ENCODE measurements at places on chromosomes 3 and 15.

GRCh38 chr15:84973492-84974460 is 7.9 kb upstream of the PDE8A start:
- no peak for DNase-seq

GRCh38 chr3:72163809-72164634 is 379.1 kb upstream of the PROK2 start:
- no peak for DNase-seq

- DNase-seq = no peak
Observed at GRCh38 chr3:23594894-23595670, 210.7 kb upstream of the UBE2E1 start.

DNA sequence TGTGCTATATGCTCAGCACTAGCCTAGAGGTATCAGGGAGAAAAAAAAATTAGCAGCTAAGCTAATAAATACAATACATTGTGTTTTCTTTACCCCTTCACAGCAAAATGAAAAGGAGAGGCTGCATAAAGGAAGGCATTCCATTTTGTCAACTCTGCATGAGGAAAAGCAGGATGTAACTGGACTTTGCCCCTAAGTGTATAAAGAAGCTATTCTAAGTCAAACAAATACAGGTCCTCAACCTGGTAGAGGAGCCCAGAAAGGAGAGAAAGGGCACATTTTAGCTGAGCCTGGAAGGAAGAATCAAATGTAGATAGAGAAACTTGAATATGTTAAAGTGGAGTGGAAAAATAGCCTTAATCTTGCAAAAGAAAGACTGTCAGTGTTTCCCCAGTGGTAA is 89.0 kb upstream of the SPRED1 start:
- DNase-seq = no peak

- no peak for DNase-seq
Observed at GRCh38 chr15:89399238-89400115, 64.9 kb upstream of the POLG start.

DNA sequence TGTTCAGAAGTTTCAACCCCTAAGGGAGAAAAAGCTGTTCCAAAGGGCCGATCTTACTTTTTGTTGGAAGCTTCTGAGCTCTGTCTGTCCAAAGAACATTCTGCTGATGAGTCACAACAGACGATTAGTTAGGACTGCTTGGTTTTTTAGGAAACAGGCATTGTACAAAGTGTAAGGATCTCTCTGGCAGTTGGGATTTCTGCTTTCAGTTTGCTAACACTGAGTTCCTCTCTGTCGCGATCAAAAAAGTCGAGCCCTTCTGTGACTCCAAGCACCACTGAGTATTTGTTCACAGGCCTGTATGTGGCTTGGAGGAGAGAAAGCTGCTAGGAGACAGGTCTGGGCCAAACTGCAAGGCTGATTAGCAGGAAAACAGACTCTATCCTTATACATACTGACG is 91.8 kb upstream of the PFN2 start:
- DNase-seq = no peak

DNA sequence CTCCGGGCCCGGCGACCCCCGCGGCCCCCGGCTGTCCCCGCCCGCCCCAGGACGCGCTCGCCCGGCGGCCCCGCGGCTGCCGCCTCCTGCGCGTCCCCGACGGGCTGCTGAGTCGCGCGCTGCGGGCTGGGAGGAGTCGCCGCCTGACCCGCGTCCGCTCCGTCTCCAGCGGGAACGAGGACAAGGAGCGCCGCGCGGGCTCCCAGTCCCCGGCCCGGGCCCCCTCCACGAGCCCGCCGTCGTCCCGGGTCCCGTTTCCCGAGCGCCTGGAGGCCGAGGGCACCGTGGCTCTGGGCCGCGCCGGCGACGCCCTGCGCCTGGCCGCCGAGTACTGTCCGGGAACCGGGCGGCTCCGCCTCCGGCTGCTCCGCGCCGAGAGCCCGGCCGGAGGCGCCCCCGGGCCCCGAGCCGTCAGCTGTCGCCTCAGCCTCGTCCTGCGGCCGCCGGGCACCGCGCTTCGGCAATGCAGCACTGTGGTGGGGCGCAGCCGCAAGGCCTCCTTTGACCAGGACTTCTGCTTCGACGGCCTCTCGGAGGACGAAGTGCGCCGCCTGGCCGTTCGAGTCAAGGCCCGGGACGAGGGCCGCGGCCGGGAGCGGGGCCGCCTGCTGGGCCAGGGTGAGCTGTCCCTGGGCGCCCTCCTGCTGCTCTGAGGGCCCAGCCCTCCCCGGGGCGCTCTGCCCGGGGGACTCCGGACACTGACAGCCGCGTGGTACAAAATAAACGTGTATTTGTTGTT is 1.5 kb downstream of the C2CD4A start:
- DNase-seq = peak; percentile 21

- DNase-seq = no peak
Observed at GRCh38 chr3:61954097-61954540, 392.7 kb downstream of the PTPRG start.

GRCh38 chr3:112470788-112471187 is 28.5 kb downstream of the BTLA start:
- DNase-seq = no peak

GRCh38 chr3:16366-16765 is 180.2 kb upstream of the CHL1 start:
- DNase-seq = no peak

GRCh38 chr3:125403789-125404188 is 28.7 kb upstream of the ZNF148 start:
- DNase-seq = no peak

- no peak for DNase-seq
Observed at GRCh38 chr3:134496471-134497071, 10.7 kb downstream of the CEP63 start.

- no peak for DNase-seq
Observed at GRCh38 chr3:4207672-4208071, 95.5 kb upstream of the SETMAR start.

- DNase-seq = no peak
Observed at GRCh38 chr3:111081008-111081545, 9.5 kb downstream of the NECTIN3 start.

- no peak for DNase-seq
Observed at GRCh38 chr3:52557011-52557960, 20.9 kb downstream of the UQCC5 start.

GRCh38 chr15:66147440-66147839 is 106.1 kb downstream of the MEGF11 start:
- DNase-seq = no peak

GRCh38 chr3:176428552-176428951 is 768.7 kb downstream of the TBL1XR1 start:
- no peak for DNase-seq

DNA sequence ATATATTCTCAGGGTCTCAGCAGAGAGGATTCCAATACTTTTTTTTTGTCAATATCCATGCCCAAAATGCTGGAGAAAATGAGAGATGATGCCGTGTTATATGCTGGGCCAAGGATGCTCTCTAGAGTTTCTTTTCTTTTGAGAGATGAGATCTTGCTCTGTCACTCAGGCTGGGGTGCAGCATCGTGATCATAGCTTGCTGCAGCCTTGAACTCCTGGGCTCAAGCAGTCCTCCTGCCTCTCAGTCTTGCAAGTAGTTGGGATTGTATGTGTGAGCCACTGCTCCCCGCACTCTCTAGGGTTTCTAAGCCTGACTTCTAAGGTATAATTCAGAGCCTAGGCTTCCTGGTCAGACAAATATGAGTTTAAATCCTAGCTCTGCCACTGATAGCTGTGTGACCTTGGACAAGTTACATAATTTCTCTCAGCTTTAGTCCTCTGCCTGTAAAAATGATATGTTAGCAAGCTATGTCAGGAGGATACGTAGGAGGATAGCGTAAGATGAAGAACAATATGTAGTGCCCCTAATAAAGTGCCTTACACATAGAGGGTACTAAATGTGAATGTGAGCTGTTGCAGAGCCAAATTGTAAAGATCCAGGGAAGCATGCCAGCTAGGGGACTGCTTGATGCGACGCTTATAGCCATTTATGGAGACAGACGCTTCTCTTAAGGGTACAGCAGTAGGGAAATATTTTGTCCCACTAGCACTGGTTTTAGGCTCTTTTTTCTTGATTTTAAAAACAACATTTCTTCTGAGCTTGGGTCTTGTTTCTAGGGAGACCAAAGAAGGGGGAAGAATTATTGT is 7.4 kb downstream of the STARD9 start:
- DNase-seq = no peak

DNA sequence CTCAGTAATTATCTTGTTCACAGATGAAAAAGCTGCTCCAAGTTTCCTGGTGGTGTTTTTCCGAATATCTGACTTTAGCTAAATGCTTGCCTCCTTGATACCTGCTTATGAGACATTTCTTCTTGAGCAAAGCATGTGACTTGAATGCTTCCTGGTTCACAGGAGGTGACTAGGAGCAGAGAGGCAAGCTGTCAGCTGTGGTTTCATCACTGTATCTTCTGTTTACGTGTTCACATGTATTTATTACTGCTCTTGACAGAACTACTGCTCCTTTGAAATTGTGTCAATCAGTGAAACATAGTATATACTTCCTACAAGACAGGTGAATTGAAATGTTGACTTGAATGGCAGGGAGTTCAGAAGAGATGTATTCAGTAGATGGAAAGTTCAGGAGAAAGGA is 8.9 kb upstream of the SPPL2A start:
- no peak for DNase-seq

DNA sequence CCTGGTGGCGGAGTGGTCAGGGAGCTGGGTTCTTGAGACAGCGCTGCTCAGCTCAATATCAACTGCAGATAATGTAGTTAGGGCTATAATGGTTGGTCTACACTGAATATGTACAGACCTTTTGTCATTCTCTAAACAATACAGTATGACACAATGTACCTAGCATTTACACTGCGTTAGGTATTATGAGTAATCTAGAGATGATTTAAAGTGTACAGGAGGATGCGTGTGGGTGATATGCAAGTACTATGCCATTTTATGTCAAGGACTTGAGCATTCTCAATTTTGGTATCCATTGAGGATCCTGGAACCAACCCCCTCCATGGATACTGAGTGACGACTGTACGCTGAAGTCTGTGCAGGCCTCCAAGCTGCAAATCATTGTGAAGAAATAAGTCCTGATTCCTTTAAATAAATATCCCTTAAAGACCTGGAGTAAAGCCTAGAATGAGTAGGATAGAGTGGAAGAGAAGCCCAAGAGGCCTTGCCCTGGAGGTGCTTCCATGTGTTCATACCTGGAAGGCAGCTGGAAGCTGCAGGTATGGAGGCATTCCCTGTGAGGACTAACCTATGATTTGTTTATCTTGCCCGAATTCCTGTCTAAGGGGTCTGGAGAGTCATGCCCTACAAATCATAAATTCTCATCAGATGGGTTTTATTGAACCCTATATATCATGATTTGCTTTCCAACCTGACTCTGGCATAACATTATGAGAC is 15.7 kb upstream of the RTP1 start:
- DNase-seq = no peak

- no peak for DNase-seq
Observed at GRCh38 chr3:107641572-107642307, 119.0 kb downstream of the BBX start.

All from stimulated activated CD4-positive, alpha-beta T cell treated with anti-CD3 and anti-CD28 coated beads, TNF-alpha, amount 100 ng/mL, for 4 hours (primary cell).